HEK293T (cell line): ENCODE measurements at places on chromosomes 13 and 19.

DNA sequence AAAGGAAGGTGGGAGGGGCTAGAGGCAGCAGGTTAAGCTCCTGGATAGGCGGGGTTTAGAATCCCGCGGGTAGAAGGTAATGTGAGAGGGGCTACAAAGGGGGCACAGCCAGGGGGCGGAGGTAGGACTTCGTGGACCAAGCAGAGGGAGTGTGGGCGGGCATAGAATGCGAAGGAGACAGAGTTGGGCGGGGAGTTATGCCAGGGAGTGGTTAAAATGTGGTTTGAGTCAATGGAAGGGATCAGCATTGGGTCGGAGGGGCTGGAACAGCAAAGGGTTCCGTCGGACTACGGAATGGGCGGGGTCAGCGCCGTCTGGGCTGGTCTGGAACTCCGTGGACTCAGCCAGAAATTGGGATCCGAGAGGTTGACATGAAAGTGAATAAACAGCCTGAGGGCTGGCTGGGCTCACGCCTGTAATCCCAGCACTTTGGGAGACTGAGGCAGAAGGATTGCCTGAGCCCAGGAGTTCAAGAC lies 3.0 kb downstream of the LTBP4 start:
- DNase-seq = no peak

GRCh38 chr13:47136504-47136941 lies 239.7 kb upstream of the HTR2A start:
- no peak for DNase-seq

- no peak for DNase-seq
Measured at GRCh38 chr19:2970201-2970835, 7.0 kb upstream of the TLE6 start.

DNA sequence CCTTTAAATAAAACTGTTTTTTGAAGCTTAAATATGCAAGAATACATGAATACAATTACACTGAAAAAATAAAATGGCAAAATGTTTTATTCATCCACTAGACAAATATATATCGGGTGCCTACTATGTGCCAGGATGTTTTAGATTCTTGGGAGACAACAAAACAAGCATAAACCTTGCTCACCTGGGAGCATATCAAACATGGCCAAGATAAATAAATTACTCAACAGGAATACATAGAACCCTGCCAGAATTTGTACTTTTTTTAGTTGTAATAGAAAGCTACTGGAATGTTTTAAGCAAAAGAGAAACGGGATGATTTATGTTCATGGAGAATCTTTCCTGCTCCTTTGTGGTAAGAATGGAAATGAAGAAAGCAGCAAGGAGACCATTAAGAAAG lies 2358.5 kb upstream of the PCDH20 start:
- DNase-seq = no peak
